Stimulated activated CD8-positive, alpha-beta memory T cell treated with anti-CD3 and anti-CD28 coated beads, Interleukin-4, amount 100 ng/mL, for 4 hours (primary cell): ENCODE measurements at places on chromosomes 5 and 9.

- DNase-seq = no peak
Measured at GRCh38 chr5:157959370-157959769, 100.4 kb upstream of the CLINT1 start.

- no peak for DNase-seq
Measured at GRCh38 chr9:95505717-95506427, 10.9 kb downstream of the PTCH1 start.

DNA sequence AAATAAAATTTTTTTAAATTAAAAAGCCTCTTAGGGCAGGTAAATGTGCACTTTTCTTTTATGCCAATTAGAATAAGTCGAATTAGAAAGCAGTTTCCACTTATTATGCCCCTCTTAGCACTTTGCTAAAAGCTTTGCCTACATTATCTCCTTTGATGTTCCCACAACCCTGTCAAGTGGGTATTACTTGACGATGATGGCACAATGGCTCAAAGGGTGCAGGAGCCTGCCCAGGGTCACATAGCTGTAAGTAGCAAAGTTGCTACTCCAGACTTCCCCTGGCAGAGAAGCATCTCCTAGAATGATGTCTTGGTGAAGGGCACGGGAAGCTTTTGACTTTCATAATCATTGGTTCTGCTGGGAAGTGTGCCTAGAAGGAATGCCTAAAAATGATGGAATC is 18.4 kb upstream of the IQGAP2 start:
- DNase-seq = no peak

DNA sequence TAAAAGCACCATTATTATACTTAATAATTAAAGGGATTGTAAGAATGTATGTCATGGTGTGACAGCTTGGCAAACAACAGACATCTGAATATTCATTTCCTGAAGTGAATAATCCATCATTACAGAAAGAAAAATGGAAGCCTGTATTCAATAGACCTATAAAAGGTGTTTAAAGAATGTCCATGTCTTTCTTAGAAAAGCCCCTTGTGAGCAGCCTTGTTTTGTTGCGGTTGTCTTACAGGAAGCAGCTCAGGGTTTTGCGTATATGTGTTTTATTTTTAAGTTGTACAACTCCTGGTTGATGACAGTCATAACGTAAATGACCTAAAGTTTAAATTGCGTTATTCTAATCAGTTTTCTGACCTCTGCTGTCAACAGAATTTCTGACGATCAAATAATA is 53.8 kb downstream of the CAST start:
- no peak for DNase-seq

GRCh38 chr5:125151150-125151900 is 404.9 kb upstream of the ZNF608 start:
- no peak for DNase-seq

- peak; percentile 5 for DNase-seq
Measured at GRCh38 chr9:74951725-74952151, 974 bp downstream of the C9orf40 start.

DNA sequence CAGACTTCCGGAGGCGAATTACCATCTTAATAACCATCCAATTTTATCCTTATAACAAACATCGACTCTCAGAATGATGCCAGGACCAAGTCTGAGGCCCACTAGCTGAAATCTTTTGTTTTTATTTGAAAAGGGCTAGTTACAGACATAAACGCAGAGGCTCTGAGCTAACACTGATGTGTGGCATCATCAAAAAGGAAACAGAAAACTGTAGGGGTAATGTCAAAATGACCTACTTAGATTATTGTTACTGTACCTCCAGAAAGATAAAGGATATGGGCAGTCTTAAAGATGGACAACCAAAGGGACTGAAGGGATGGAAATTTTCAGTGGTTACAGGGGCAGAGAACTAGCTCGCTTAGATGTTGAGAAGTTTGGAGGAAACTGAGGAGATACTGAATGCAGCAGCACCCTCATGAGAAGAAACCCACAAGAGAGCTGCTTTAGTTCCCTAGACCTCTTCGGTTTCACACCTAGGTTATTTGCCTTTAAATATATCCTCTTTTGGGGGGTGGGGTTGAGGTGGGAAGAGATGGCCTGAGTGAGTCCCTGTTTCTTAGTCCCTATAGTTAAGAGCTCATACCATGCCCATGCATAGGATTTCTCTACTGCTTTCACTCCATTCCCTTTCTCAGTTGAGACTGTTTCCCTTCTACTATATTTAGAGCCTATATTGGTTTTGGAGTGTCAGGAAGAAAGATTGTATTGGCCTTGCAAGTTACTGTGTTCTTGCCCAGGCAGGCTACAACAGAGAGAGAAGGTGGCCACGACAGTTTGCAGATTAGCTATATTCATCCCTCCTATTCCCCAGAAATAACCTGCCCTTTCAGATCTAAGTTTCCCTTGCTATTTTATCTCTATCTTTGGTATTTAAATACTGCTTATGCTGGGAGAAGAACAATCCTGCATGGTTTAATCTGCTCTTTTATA is 320.4 kb upstream of the EFNA5 start:
- no peak for DNase-seq

DNA sequence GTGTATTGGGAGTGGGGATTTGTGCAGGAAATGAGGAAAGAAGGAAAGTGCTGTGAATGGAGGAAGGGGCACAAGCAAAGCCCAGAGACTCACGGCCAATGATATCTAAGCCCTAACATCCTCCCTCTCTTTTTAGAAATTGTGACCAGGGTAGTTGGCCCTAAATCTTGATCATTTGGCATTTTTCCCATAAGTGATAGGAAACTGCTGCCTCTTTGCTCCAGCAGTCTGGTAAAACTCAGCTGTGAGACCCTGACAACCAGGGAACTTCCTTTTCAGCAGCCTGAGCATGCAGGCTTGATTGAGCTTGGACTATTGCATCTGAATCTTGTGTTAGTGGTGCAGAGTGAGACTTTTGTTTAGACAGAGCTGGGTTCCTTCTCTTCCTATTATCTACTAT is 9.6 kb upstream of the ADRB2 start:
- DNase-seq = no peak

DNA sequence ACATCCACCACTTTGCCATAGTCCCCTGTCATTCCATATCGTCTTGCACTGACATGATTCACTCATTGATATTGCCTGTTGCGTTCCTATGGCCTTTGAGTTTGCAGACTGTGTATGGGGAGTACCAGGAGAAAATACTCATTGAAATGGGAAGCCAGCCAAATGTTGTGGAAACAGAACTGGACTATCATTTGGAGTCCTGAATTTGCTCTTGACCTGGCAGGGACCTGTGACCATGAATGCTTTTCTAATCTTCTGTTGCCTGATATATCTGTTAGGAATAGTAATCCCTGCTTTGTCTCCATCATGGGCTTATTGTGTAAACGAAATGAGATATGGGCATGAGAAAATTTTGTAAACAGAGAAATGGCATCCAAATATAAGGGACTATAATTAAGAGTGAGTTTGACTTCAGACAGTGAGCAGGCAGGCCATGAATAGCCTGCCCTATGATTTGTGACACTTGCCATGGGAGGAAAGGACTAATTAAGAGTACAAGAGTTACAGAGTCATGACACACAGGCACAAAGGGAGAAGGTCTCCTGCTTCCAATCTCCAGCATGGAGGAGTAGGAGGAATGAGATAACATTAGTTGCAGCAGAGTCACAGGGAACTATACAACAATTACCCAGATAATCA is 572.9 kb upstream of the SGCD start:
- DNase-seq = no peak

DNA sequence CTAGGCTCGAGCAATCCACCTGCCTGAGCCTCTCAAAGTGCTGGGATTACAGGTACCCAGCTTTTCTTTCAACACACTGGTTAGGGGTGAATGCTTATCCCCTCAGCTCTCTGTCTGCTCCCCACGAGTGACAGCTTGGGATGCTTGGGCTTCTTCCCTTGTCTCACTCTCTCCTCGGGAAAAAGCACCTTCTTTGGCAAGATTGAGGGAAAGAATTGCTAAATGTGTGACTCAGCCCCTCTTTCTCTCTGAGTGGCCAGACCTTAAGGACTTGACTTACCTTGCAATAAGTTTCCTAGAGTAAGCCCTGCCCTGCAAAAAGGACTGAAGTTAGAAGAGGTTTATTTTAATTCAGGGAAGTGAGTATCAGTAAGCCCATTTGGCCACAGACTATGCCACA is 68.1 kb upstream of the ERBIN start:
- no peak for DNase-seq

- no peak for DNase-seq
Measured at GRCh38 chr5:107563959-107564544, 106.7 kb downstream of the EFNA5 start.

DNA sequence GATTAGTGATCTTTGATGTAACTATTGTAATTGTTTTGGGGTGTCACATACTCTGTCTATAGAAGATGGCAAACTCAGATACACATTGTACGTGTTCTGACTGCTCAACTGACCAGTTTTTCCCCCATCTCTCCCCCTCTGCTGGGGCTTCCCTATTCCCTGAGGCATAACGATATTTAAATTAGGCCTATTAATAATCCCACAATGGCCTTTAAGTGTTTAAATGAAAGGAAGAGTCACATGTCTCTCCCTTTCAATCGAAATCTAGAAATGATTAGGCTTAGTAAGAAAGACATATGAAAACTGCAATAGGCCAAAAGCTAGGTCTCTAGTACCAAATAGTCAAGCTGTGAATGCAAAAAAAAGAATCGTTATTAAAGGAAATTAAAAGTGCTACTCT is 265.6 kb downstream of the TMEM232 start:
- DNase-seq = no peak

DNA sequence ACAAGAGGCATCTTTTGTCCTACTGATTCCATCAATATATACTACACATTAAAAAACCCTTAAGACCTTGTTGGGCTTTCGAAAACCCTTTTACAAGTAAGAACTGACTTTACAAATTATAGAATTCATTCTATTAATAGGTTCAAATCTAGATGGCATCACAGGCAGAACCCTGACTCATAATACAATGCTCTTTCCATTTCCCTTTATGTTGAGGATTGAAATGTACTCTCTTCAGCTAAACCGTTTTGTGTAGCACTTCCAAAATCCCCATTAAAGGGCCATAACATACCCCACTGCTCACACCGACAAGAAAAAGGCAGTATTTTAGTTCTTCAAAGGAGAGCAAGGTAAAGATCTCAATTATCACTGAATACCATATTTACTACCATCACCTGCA is 11.2 kb downstream of the CSNK1A1 start:
- no peak for DNase-seq

- DNase-seq = no peak
Measured at GRCh38 chr9:2810420-2811075, 33.3 kb downstream of the PUM3 start.

GRCh38 chr9:124137009-124137943 is 120.5 kb upstream of the NEK6 start:
- DNase-seq = no peak

GRCh38 chr5:142152384-142152732 is 43.8 kb downstream of the NDFIP1 start:
- no peak for DNase-seq

GRCh38 chr9:28073270-28073669 is 500.0 kb upstream of the C9orf72 start:
- no peak for DNase-seq

GRCh38 chr9:92746567-92747458 is 17.8 kb downstream of the BICD2 start:
- no peak for DNase-seq

DNA sequence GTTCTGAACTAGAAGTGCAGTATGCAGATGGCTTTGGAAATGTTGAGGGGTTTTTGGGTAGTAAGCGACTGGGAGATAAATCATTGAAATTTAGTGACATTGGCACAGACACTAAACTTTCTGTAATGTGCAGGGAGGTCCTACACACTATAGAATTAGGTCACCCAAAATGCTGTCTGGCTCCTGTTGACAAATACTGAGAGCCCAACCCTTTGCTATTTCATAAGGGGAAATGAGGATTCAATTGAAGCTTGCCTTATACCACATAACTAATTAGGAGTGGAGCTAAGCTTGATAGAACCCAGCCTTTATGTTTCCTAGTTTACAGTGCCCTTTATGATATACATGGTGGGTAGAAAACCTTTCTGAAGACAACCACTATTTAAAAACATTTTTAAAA is 22.6 kb downstream of the HMGXB3 start:
- DNase-seq = no peak

DNA sequence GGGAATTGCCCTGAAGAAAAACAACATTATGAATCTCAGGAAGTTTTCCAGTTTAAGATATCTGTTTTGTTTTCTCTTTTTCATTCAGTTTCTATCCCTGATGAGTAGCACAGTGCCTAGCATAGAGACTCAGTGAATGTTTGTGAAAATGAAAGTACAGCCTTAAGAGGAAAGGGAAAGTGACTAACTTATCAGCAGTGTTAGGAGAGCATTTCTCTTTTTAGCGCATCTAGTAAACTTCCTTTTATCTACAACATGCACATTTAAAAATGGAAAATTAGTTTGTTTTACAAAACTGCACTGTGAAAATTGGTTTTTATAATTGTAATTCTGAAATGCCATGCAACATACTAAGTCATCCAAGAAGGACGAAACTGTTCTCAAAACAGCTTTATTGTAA is 110.8 kb downstream of the SMARCA2 start:
- DNase-seq = no peak

GRCh38 chr9:27212621-27213020 is 84.3 kb downstream of the EQTN start:
- no peak for DNase-seq

DNA sequence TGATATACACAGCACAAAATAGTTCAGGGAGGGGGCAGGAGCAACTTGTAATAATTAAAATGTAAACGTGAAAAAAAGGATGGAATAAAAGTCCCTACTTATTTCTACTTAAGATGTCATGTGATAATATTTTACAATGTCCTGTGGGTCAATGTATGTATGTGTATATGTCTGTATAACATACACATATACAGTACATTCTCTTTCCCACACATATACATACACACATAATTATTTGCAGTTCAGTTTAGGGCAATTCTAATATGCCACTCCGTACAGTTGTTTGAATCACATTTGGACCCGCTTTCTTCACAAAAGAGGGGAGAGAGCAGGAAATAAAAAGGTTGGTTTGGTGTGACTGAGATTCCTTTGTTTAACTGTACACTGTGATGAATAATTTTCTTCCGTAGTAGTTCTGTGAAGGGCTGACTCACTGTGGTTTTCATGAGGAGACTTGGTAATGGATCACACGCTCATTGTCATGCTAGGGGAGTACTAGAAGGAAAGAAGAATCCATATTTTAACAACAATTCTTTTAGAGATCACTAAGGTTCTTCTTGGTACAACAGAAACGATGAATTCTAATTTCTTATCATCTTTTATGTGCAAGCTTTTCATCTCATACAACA is 26.2 kb upstream of the ACOT12 start:
- no peak for DNase-seq

GRCh38 chr5:21685522-21685921 is 1167.6 kb downstream of the CDH12 start:
- no peak for DNase-seq

DNA sequence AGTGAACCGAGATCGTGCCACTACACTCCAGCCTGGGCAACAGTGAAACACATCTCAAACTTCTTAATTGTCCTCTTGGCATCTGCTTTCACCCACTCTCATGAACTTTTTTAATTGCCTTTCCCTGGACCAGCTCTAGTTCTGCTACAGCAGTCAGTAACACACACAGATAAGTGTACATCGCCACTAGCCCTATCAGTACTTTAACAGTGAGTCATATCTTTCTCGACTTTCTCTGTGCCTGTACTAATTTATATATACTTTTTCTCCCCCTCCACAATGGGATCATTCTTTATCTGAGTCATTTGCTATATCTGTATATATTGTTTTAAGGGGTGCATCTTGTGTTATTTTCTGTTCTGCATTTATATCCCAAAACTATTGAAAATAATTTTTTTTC is 6.7 kb downstream of the CDC37L1 start:
- DNase-seq = no peak
